ENCODE measurements at places on chromosomes 2 and 18. TPM values are rescaled to one million over a fixed set of nuclear protein-coding genes. Genes with fewer than 3 reads are reported as not detected.

The ANKRD62 gene
- total RNA-seq: not detected

The GTF2A1L gene
- total RNA-seq: not detected

The CFC1 gene
- not detected for total RNA-seq

The DNAH7 gene
- not detected for total RNA-seq

The ALPP gene
- not detected for total RNA-seq

The RMDN2 gene
- total RNA-seq: 3.0 TPM

The OR6B2 gene
- not detected for total RNA-seq

The CRYBA2 gene
- total RNA-seq: not detected

- DNase-seq: no peak
These were observed 36.5 kb downstream of the NAB1 start for GRCh38 chr2:190685333-190685732.

DNA sequence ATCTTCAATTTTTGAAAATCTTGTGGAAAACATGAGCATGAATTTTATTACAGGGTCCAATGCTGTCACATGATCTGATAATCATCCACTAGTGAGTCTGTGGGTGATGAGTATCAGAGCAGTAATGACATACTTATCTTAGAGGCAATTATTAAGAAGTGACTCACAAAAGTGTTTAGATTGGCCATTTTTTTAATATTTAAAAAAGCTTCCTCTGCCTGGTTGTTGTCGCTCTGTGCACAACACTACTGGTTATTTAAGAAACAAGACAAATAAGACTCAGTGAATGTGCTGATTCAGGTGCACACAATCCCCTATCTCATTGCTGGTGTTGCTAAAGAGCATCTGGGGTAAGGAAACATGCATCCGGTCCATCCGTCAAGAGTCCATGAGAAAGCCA is 665.8 kb upstream of the ZEB2 start:
- DNase-seq: no peak

- no peak for DNase-seq
These were observed 32.0 kb downstream of the RAB31 start for GRCh38 chr18:9740071-9740470.

DNA sequence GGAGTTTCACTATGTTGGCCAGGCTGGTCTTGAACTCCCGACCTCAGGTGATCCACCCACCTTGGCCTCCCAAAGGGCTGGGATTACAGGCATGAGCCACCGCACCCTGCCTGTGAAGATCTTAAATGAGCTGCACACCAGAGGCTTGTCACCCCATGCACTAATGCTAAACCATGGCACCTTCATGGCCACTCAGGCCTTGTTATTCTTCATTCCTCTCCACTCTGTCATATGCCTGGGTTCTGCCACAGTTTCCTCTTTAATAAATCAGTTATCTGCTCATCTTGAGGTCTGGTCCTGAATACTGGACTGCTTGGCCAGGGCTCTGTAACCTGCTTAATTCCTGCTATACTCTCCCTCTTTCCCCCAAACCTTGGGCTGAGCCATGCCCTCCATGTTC is 303.9 kb upstream of the FBXO11 start:
- no peak for DNase-seq

- no peak for DNase-seq
These were observed 400.1 kb downstream of the LNPK start for GRCh38 chr2:175601969-175602368.
